Hypothalamus (tissue), 51 donors: ENCODE measurements at places on chromosomes 4 and X.

DNA sequence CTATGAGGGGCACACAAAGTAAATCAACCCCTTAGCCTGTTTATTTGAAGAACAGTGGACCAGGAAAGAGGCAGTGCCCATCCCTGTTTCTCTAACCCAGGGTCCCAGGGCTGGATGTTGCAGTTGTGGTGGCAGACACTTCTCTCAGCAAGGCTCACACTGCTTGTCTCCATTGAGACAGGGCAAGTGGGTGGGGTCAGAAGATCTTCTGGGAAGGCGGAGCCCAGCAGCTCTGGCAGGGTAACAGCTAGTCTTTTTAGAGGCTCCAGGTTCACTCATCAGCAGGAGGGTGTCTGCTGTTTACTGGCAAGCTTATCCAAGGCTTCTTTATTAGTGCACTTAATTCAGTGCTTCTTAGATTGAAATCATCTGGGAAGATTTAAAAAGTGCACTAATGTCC lies 659.8 kb upstream of the DIPK2B start:
- DNase-seq, result no peak

DNA sequence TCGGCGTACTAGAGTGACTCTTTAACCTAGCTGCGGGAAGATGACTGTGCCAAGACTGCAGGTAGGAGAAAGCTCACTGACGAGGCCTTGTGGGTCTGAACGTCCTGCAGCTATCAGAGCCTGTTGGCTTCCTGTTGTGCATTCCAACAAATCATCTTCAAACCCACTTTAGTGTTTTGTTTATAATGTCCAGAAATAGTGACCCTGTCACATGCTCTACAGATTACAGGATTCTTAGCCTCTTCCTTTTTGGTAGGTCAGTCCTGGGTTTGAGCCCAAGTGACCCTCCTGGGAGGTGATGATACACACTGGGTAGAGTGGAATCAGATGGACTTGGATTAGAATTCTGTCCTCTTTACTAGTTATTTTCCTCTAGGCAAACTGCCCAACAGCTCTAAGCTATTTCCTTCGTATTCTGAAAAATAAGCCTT lies 33.2 kb downstream of the HTT start:
- DNase-seq, result no peak

- no peak for DNase-seq
These were observed 148.8 kb downstream of the HNRNPD start for GRCh38 chr4:82225030-82225429.

DNA sequence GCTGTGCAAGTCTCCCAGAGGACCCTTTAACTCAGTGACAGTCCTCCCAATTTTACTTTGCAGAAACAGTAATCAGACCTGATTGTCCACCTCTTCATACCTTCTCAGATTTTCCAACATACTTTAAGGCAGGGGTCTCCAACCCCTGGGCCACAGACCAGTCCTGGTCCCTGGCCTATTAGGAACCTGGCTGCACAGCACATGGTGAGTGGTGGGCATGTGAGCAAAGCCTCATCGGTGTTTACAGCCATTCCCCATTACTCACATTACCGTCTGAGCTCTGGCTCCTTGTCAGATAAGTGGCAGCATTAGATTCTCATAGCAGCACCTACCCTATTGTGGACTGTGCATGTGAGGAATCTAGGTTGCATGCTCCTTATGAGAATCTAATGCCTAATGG lies 74.3 kb downstream of the TECRL start:
- DNase-seq, result no peak

DNA sequence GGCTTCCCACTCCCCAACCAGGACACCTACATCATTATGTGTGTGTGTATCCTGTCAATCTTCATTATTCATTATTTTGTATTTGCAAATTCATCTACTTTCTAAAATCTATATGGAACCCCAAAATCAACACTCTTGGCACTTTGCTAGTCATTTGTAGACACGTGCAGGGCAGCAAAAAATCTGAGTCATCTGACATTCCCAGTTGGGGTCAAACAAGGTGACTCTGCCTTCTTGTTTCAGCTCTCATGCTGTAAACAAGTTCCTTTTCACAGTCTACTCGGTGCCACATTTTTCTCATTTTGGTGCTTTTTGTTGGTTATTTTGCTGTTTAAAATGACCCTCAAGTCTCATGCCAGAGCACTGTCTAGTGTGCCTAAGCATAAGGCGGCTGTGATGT lies 5.9 kb downstream of the MRFAP1L1 start:
- DNase-seq, result no peak

GRCh38 chr4:47715716-47716416 lies 122.0 kb downstream of the CORIN start:
- DNase-seq, result no peak
